ENCODE measurements at places on chromosomes 5 and 9.

- no peak for DNase-seq
Observed at GRCh38 chr5:121019106-121019505, 555.0 kb downstream of the PRR16 start.

DNA sequence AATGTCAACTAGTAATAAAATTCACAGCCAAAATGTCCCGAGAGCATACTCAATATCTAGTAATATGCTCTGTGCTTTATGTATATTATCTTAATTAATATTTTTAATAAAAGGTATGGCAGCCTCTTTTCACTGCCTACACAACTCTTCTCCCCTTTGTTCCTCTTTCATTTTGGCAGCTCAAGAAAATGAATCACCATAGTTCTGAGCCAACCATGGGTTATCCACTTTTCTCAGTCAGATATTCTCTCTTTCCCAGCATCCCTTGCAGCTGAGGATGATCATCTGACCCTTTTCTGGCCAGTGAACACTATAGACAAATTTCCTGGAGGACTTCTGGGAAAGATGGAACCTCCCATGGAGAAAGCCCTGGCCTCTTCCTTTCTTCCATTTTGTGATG, 8.2 kb upstream of the DOCK8 start:
- no peak for DNase-seq

GRCh38 chr5:161539016-161539415, 7.5 kb downstream of the GABRB2 start:
- no peak for DNase-seq

- DNase-seq, result no peak
Observed at GRCh38 chr5:14286007-14286406, 142.9 kb downstream of the TRIO start.

DNA sequence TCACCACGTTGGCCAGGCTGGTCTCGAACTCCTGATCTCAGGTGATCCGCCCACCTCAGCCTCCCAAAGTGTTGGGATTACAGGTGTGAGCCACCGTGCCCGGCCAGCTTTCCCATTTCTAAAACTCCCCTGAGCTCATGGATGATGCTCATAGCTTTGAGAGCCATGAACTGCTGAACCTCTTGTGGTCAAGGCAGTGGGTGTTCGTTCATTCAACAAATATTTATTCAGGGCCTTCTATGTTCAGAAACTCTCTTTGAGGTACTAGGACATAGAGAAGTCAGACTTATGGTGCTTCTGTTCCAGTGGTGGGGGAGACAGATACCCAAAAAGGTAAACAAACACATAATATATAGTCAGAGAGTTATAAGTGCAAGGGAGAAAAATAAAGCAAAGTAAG, 2.7 kb downstream of the BSPRY start:
- DNase-seq, result no peak

- no peak for DNase-seq
Observed at GRCh38 chr9:10059044-10059443, 553.8 kb downstream of the PTPRD start.

GRCh38 chr5:81182396-81183390, 50.4 kb upstream of the CKMT2 start:
- DNase-seq, result no peak

GRCh38 chr9:137069508-137070091, 757 bp downstream of the SAPCD2 start:
- no peak for DNase-seq

DNA sequence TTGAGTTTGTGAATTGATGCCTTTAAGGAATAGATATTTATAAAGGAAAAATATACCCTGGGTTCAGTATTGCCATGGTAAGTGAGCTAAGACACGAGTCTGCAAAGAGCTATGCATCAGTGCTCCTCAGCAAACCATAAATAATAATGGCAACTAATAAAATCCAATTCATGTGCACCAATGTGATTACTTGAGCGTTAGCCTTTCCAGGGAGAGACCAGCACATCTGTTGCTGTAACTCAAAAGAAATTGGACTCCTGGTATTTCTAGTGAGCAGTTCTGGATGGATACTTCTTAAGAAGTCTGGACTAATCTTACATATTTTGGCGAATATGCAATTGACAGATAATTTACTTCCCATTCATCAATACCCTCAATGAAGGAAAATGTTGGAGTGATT, 373.3 kb downstream of the ARHGEF28 start:
- no peak for DNase-seq

- no peak for DNase-seq
Observed at GRCh38 chr5:131993676-131994075, 17.8 kb downstream of the ACSL6 start.

GRCh38 chr9:93270976-93271375, 87.0 kb downstream of the WNK2 start:
- DNase-seq, result no peak

- DNase-seq, result no peak
Observed at GRCh38 chr9:71756753-71757152, 11.6 kb downstream of the CEMIP2 start.

GRCh38 chr5:157562111-157562581, 13.4 kb downstream of the ADAM19 start:
- no peak for DNase-seq

DNA sequence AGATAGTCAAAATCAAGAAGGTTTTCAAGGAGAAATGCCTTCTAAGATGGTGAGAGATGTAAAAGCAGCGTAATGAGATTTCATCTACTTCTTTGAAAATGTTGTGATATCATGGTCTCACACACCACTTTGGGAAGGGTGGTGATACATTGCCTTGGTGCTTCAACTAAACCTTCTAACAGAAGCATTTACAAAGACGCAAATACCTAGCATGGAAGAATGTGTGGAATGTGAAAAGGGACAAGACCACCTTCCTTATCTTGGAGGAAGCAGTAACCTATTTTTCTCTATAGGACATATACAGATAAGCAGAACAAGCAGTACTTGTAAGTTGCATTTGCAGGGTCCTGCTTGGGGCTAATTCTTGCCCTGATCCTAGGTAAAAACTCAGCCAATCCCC, 38.8 kb downstream of the PCA3 start:
- no peak for DNase-seq

- no peak for DNase-seq
Observed at GRCh38 chr5:10432059-10433008, 9.3 kb upstream of the ROPN1L start.

- no peak for DNase-seq
Observed at GRCh38 chr9:76643399-76644117, 120.7 kb upstream of the PCA3 start.

GRCh38 chr5:160272889-160273288, 39.5 kb downstream of the CCNJL start:
- no peak for DNase-seq

DNA sequence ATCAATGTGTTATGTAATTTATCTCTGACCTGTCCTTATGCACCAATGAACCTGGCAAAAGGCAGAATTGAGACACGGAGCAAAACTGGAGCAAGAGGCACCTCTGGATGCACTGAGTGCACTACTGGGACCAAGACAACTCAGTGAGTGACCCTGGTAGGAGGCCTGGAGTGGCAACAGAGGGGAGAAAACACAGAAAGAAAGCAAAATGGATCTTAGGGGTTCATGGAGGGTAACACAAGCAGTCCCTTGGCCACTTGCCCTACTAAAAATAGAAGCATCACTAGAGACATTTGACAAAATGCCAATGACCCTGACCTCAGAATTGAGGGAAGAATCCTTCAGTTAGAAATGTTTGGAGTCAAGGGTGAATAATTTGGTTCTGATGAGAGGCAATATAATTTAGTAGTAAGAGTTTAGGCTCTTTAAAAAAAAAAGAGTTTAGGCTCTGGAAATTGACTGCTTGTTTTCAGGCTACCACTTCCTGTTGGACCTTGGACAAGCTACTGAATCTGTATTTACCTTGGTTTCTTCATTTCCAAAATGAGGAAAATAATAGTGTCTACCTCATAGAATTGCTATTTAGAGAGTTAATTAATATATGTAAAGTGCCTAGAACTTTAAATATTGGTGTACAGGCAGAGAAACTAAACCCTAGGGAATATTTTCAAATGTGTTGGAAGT, 234.9 kb upstream of the TARS1 start:
- DNase-seq, result no peak

- DNase-seq, result no peak
Observed at GRCh38 chr5:136296846-136297245, 68.5 kb downstream of the TRPC7 start.

GRCh38 chr5:127330116-127330515, 39.5 kb downstream of the MEGF10 start:
- DNase-seq, result no peak

DNA sequence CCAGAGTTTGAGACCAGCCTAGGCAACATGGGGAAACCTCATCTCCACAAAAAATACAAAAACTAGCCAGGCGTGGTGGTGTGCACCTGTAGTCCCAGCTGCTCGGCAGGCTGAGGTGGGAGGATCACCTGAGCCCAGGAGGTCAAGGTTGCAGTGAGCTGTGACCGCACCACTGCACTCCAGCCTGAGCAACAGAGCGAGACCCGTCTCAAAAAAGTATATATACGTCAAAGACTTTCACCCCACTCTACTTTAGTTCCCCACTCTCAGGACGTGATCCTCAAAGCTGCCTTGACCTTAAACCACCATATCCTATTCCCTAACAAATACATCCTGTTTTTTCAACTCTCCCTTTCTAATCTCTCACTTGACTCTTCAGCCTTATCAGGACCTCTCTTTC, 41.0 kb downstream of the PCDHGC5 start:
- no peak for DNase-seq

GRCh38 chr5:109917966-109918365, 228.2 kb downstream of the MAN2A1 start:
- no peak for DNase-seq

GRCh38 chr9:6942406-6942805, 184.6 kb downstream of the KDM4C start:
- DNase-seq, result no peak

DNA sequence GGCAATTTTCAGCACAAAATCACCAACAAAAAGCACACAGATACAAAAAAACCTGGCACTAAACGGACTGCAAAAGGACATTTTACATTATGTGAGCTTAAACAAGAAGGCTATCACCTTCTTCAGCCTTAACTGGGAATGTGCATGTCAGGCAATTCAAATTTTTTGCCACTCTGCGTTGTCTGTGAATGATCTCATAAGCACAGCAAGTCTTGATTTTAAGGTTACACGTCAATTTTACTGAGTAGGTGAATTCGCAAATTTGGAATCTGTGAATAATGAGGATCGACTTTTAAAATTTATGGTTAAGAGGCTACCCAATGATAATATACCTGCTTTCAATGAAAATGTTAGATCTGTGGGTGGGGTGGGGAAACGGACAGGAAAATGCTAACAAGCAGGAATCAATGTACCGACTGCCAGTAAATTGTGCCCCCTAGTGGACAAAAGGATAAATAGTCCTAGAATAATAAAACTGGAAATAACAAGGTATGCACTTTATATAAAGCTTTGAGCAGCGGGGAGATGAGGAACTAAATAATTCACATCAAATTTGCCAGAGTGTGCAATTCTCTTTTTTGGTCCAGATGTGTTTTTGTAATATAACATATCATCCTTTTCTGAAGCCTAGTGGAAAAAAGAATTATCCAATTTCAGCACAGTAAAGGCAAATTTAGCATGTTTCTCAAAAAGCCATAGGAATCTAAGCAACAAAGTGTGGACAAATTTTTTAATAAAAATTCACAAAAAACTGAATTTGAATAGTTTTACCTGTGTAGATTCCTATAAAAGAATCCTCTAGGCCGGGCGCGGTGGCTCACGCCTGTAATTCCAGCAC, 20.5 kb downstream of the EQTN start:
- no peak for DNase-seq

GRCh38 chr9:5894237-5894959, 3.7 kb downstream of the MLANA start:
- DNase-seq, result no peak

DNA sequence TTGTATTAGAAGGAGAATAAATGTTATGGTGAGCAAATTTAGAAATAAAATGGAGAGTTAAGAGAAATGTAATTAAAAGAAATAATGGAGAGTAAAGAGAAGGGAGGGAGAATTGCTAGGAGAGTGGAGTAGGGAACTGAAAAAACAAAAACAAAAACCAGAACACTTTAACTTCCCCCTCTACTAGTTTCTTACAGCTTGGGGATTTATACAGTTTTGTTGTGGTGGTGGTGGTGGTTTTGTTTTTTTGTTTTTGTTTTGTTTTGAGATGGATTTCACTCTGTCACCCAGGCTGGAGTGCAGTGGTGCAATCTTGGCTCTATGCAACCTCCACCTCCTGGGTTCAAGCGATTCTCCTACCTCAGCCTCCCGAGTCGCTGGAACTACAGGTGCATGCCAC, 322.4 kb downstream of the TMEM167A start:
- no peak for DNase-seq

- no peak for DNase-seq
Observed at GRCh38 chr9:136177224-136177623, 27.7 kb downstream of the LHX3 start.

DNA sequence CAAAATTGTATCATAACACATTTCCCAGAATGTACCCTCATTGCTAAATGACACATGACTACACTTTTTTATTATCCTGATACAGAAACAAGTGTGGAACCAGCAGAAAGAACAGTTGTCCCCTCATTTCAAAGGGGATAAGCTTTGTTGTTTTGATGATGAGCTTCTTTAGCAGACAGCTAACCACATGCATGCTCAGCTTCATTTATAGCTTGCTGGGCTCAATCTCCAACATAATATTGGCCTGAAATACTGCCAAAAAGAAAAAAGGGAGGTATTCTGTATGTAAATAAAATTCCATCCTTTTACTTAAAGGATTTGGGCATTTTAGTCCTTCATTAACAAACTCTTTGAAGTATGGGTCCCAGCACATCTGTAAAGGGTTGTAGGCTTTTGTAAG, 120.4 kb downstream of the SPATA31D1 start:
- DNase-seq, result no peak

GRCh38 chr5:150633429-150633828, 7.0 kb upstream of the SYNPO start:
- no peak for DNase-seq

GRCh38 chr5:138457531-138458275, 7.6 kb upstream of the EGR1 start:
- DNase-seq, result no peak

DNA sequence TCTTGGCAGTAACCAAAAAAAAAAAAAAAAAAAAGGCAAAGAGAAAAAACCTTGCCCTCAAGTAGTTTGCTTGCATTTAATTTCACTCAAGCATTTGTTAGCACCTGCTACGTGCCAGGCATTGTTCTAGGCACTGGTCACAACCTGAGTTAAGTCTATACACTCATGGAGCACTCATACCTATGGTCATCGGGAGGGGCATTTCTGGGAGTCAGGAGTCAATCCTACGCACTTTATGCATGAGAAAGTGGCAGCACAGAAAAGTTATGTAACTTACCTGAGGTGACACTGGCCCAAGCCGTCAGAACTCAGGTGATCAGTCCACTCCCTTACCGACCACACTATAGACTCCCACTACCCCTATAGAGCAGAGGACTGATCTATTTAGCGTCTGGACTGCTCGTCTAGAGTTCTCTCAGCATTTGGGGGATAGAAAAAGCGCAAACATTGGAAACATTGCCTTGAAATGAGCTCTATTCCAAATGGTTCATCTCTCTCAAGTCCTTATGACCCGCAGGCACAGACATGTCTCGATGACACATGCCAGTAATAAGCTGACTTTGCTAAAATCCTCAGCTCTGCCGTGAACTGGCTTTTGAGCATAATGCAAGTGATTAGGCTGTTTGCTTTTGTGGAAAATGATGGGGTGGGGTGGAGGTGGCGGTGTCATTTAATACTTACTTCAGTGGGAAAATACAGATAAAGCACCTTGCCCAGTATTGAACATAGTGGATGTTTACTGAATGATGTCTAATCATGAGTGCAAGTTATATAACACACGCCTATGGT, 160.2 kb downstream of the ARHGEF28 start:
- no peak for DNase-seq
